ENCODE measurements at places on chromosomes 2 and 18. TPM values are rescaled to one million over a fixed set of nuclear protein-coding genes. Genes with fewer than 3 reads are reported as not detected.

CNTNAP5 gene
- total RNA-seq = not detected

FIGN gene
- 1.1 TPM for total RNA-seq

AQP12A gene
- total RNA-seq = not detected

ACTG2 gene
- total RNA-seq = 0.32 TPM

Data from epithelial cell of umbilical artery (primary cell).